ENCODE measurements at places on chromosomes 2 and 18.
A peak's percentile ranks its signal among the peaks of the same experiment; 100 is the strongest.

DNA sequence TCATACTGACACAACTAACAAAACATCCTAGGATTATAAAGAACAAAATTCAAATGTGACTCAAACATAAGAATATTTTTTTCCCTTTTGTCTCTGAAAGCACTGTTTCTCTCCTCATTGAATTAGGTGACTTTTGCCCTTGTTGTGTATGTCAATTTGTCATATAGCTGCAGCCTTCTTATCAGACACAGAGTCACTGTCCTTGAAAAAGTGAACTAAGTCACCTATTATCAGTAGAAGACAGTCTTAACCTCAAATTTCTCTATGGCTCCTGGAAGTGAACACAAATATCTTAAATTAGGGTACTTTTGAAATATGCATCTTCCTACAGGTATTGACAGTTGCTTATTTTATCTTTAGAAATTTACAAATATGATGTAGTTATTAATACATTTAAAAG lies 360.6 kb downstream of the NBAS start:
- no peak for DNase-seq

- no peak for DNase-seq
Observed at GRCh38 chr2:79903222-79904000, 390.6 kb downstream of the CTNNA2 start.

DNA sequence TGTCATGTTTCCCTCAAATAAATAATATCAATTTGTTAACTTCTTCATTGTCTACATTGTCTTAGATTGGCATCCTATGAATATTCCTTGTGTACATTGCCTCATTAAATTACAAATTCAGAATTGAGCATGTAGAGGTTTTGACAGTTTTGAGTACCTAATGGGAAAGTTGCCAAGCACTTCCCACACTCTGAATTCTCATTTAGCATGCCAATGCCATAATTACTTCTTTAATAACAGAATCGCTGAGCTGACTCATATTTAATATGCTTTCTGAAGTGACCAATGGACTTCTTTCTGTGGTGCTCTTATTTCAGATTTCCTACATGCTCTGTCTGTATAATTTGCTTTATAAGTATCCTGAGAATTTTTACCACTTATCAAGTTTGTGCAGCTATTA lies 114.4 kb upstream of the NOL4 start:
- DNase-seq, result no peak

DNA sequence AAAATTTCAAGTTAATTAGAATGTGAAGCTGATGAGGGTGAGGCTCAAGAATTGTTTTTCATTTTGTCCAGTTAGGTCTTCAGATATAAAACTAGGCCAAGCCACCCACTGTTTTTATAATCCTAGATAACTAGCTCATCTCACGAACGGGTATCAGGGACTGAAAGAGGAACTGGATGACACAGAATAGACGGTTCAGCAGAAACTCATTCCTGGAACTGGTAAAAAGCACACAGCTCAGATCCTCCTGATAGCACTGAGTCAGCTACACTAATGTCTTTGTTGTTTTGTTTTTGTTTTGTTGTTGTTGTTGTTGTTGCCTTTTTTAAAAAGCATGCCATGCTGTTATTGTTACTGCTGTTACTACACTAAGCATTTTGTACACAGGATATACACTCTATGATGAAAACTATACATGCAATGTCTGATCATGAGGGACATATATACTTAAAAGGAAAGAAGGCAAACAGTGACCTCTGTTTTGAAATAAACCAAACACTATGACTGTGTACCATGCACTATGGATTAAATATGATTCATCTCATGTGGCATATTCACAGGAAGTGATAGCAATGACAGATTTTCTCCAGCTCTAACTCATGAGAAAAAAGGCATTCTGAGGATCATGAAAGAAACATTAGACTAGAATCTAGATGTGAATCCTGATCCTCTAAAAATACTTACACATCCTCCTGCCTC lies 437.6 kb downstream of the NCKAP5 start:
- peak; percentile 27 for DNase-seq

DNA sequence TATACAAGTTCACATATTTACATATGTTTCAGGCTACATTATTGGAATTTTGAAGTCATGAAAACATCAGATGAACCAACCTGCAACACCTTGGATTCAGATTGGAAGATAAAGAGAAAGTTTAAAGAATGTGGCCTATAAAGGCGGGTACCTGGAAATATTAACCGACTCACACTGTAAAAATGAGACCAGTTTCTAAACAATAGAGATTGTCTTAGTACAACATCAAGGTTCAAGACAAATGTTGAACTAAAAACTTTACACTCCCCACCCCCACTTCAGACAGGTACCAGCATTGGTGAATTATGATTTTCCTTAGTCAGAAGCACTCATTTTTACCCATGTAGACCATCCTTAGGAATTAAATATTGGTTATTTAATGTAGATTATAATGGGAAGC lies 186.4 kb upstream of the EPC2 start:
- DNase-seq, result no peak

- no peak for DNase-seq
Observed at GRCh38 chr2:212384027-212384426, 154.6 kb downstream of the ERBB4 start.

GRCh38 chr18:22293417-22293816 lies 124.0 kb downstream of the GATA6 start:
- no peak for DNase-seq

- DNase-seq, result peak; percentile 93
Observed at GRCh38 chr18:8601277-8602032, 7.8 kb upstream of the RAB12 start.

DNA sequence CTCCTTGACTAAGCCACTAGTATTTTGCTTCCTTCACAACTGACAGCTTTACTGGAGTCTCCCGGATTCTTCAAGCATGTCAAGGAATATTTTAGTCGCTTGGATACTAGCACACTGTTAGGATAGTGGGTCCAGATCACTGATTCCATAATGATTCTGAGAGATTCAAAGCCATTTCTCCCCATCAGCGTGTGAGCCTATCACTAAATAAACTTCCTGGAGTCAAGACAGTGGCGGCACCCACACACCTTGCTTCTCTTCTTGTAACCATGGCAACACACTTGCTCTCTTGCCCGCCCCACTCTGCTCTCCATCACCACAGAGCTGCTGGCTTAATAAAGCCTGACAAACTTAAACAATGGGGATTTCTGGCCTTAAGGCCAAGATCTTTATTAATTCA lies 245.1 kb downstream of the LRRTM1 start:
- DNase-seq, result no peak

DNA sequence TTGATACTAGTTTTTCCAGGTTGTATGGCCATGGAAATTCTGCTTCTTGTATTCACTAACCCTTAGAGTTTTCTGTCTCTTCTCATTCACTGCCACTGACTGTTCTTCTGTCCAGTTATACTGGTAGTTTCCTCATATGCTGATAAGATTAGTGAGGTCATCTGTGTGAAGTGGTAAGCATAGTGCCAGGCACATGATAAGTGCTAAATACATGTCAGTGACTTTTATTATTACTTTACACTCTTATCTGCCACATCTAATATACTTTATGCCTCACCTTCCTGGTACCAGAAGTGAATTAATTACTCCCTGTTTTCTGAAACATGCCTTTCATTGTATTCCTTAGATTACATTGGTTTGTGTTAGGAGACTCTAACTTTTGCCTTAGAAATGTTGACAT lies 91.3 kb downstream of the NBEAL1 start:
- DNase-seq, result no peak

DNA sequence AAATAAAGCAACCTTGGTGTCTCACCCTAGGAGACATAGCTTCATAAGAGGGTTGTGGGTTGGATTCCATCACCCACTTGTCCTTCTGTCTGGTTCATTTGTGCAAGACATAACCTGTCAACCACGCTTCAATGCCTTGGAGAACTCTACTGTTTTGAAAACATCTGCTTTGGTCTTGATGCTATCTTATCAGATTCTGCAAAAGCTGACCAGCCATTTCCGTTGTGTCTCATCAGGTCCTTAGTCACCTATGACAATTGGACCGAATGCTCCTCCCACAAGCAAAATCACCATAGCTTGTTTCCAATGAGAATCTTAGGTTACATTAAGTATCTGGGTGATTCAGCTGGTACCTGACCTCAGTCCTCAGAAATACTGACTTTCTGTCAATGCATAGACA lies 35.4 kb downstream of the STAT4 start:
- no peak for DNase-seq

DNA sequence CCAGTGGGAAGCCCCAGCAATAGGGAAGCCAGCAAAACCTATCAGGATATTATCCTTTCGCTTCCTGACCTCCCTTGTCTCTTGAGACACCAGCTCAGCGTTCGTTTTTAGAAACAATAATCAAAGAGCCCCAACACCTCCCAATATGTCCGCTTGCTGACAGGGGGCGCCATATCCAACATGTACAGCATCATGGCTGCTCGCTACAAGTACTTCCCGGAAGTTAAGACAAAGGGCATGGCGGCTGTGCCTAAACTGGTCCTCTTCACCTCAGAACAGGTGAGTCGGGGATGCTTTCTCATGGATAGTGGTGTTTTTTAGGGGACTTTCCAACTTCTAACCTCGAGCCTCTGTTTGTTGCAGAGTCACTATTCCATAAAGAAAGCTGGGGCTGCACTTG lies 28.7 kb downstream of the GAD1 start:
- DNase-seq, result peak; percentile 64

- no peak for DNase-seq
Observed at GRCh38 chr2:127118467-127118866, 11.5 kb upstream of the BIN1 start.

DNA sequence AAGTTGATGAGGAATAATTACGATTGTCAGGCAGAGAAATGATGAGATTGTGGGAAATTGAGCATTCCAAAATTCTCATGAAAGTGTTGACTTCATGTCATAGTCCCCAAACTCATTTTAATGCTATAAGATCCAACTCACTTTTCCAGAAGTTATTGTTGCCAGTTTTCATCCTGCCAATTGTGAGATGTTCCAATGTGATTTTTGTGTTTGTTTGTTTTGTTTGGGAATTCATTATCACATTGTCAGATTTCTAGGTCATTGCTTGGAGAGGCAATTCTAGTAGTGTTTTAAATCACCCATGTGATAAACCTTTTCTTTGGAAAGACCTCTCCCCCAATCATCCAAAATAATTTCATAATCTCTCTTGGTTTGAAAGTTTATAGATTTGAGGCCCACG lies 86.0 kb upstream of the ACVR2A start:
- DNase-seq, result no peak

- DNase-seq, result no peak
Observed at GRCh38 chr2:226354434-226354833, 445.2 kb downstream of the IRS1 start.

DNA sequence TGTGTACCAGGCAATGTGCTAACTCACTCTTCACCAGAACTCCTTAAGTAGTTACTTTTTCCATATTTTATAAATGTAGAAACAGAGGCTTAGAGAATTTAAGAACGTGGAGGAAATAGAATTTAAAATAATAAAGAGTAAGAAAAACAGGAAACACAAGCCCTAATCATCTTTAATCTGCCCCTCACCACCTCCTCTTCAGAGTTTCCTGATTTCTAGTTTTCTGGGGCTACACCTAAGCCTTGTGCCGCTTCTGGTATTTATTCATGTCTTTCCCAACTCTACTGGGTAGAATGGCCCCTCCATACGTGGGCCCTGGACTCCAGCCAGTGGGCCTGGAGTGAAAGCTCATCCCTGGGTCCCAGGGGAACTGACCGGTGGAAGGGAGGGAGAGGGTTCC lies 85.4 kb downstream of the RTN4 start:
- DNase-seq, result no peak

GRCh38 chr18:35688757-35689156 lies 107.2 kb downstream of the GALNT1 start:
- DNase-seq, result peak; percentile 5

DNA sequence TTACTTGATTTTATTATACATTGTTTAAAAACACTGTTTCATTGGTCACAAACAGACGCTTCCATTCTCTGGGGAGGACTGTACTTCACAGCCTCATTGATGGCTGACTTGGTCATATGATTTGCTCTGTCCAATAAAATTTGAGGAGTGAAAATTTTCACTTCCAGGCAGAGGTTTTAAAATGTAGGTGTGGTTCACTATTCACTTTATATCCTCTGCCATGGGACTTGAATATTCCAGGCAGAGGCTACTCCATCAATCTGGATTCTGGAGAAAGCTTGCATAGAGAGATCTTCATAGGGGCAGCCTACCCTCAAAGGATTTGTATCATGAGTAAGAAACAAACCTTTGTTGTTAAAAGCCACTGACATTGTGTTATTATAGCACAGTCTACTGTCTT lies 56.7 kb downstream of the LDAH start:
- DNase-seq, result no peak

DNA sequence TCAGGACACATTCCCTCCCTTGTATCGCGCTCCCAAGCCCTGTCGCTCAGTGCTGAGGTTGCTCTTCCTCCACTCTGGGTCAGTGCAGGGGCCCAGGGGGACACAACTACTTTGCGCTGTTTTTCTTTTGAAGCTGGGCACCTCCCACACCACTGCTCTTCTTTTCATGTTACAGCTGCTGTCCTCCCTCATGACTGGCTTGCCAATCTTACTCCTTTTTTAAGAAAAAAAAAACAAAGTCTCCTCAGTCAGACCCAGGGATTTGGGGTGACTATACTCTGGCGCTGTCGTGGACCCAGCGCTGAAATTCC lies 220.1 kb downstream of the SEPTIN10 start:
- DNase-seq, result no peak

GRCh38 chr18:67728364-67728763 lies 211.8 kb upstream of the DSEL start:
- DNase-seq, result no peak
